ENCODE measurements at places on chromosomes 5 and 9. TPM values are rescaled to one million over a fixed set of nuclear protein-coding genes. Genes with fewer than 3 reads are reported as not detected.

The CTSL gene
- total RNA-seq = 95.7 TPM

The ST8SIA4 gene
- total RNA-seq = 3.3 TPM

The LCP2 gene
- 20.4 TPM for total RNA-seq

The CCDC192 gene
- total RNA-seq = 0.33 TPM

The ACSL6 gene
- total RNA-seq = 1.7 TPM

The GLT6D1 gene
- total RNA-seq = not detected

The PRLR gene
- 0.78 TPM for total RNA-seq

The ANKRD18B gene
- not detected for total RNA-seq

The PTGES gene
- total RNA-seq = 4.6 TPM

The PPP2R2B gene
- total RNA-seq = 1.2 TPM

The CYLC2 gene
- total RNA-seq = not detected

The KCNV2 gene
- not detected for total RNA-seq

The ALAD gene
- total RNA-seq = 31.1 TPM

The OR1Q1 gene
- not detected for total RNA-seq

The LCNL1 gene
- 0.11 TPM for total RNA-seq

The PCDHGA7 gene
- total RNA-seq = 9.1 TPM

The BRD8 gene
- total RNA-seq = 29.2 TPM

The OR1J2 gene
- total RNA-seq = not detected

The ECM2 gene
- total RNA-seq = 11.7 TPM

The CDX1 gene
- 0.23 TPM for total RNA-seq

The LRRC8A gene
- total RNA-seq = 94.2 TPM

- H3K27me3 ChIP-seq = no peaks in the 10 kb centered on the region
- H3K4me3 ChIP-seq = no peak overlapping the region
- H3K4me1 ChIP-seq = peaks cover 8% of the 10 kb centered on the region
- DNase-seq = no peak
- H3K36me3 ChIP-seq = no peaks in the 10 kb centered on the region
- no peak overlapping the region for H3K27ac ChIP-seq
These were observed 123.7 kb downstream of the SNCAIP start for GRCh38 chr5:122435761-122436160.

DNA sequence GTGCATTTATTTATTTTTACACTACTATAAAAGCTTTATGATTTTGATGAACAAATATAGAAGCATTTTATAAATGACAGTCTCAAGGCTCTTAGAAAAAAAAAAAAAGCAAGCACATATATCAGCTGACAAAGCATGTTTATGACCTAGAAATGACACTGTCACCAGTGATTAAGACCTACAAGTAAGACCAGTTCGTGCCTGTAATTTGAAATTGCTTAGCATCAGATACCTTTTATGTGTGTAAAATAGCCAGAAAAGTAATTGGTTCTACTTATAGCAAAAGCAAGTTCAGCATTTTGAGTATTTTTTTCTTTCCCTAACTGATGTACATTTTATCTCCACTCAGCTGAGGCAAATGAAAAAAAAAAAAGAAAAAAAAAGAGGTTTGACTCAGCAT, 808.4 kb downstream of the CDH18 start:
- H3K4me3 ChIP-seq = no peak overlapping the region
- no peaks in the 10 kb centered on the region for H3K36me3 ChIP-seq
- no peak overlapping the region for H3K27ac ChIP-seq
- H3K4me1 ChIP-seq = no peaks in the 10 kb centered on the region

GRCh38 chr5:81878333-81878732, 93.5 kb upstream of the ATG10 start:
- H3K36me3 ChIP-seq = no peaks in the 10 kb centered on the region
- no peaks in the 10 kb centered on the region for H3K4me1 ChIP-seq
- H3K27me3 ChIP-seq = no peaks in the 10 kb centered on the region
- no peak overlapping the region for H3K4me3 ChIP-seq
- H3K27ac ChIP-seq = no peak overlapping the region

DNA sequence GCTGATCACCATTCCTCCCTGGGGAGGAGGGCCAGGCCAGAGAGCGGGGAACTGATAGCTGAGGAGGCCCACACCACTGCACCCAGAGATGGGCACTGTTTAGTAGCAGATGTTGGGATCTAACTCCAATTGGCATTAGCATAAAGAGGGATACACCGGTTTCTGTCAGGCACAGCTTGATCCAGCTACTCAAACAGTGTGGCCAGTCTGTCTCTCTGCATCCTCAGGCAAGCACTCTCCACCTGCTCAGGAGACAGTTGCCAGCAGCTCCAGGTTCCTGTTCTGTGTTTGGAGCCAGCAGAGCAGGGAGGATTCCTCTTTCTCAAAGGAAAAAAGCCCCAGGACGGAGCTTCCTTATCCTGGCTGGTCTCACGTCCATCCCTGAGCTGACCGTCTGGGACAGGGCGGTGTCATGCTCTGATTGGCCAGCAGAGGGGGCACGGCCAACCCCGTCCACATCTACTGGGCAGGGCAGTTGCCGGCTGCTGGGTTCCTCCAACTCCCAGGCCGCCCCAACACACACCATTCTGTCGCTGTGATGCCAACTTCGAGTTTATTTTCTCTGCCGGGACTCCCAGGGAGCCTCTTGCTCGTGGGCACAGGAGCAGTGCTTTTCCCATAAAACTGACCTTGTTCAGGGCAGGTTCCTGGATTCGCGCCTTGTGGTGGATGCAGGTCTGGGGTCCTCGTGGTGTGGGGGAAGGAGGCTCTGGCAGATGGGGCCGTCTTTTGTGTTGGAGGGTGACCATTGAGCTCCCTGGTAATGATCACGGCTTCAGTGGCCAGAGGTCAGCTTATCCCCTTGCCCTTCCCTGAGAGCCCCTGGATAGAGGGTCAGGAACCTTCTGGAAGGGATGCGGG, 47.9 kb downstream of the COL5A1 start:
- H3K4me3 ChIP-seq = no peak overlapping the region
- DNase-seq = no peak
- peaks cover 3% of the 10 kb centered on the region for H3K4me1 ChIP-seq
- peak overlapping the region; percentile 3 for H3K27ac ChIP-seq

- no peak overlapping the region for H3K4me3 ChIP-seq
- H3K27me3 ChIP-seq = no peaks in the 10 kb centered on the region
- peaks cover 27% of the 10 kb centered on the region for H3K4me1 ChIP-seq
- H3K27ac ChIP-seq = no peak overlapping the region
- H3K36me3 ChIP-seq = no peaks in the 10 kb centered on the region
- no peak for DNase-seq
These were observed 31.7 kb upstream of the GAS1 start for GRCh38 chr9:86978922-86979474.

GRCh38 chr5:81164476-81164875, 68.6 kb upstream of the CKMT2 start:
- H3K4me1 ChIP-seq = no peaks in the 10 kb centered on the region
- H3K36me3 ChIP-seq = no peaks in the 10 kb centered on the region
- H3K4me3 ChIP-seq = no peak overlapping the region
- no peak overlapping the region for H3K27ac ChIP-seq
- H3K27me3 ChIP-seq = no peaks in the 10 kb centered on the region
- no peak for DNase-seq

DNA sequence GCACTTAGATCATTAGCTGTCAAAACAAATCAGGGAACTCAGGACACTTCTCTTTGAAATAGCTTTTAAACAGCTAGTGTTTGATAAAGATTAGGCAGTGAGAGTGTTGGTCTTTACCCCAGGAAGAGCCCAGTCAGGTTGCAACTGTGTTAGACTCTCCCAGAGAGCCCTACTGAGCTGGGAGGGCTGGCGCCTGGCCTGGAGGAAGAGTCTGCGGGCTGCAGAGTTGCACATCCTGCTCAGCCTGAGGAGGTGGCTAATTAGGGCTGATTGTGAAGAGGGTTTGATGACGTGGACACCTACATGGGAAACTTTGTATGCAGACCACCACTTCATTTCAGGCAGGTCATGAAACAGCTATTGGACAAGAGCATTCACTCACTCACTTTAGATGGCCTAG, 112.0 kb downstream of the TMEM174 start:
- DNase-seq = no peak
- H3K27me3 ChIP-seq = no peaks in the 10 kb centered on the region

- H3K27me3 ChIP-seq = no peaks in the 10 kb centered on the region
- peaks cover 3% of the 10 kb centered on the region for H3K4me1 ChIP-seq
- no peak overlapping the region for H3K27ac ChIP-seq
- no peaks in the 10 kb centered on the region for H3K36me3 ChIP-seq
- no peak for DNase-seq
These were observed 1082.5 kb upstream of the WWC1 start for GRCh38 chr5:167208911-167209310.

- no peaks in the 10 kb centered on the region for H3K27me3 ChIP-seq
- H3K4me3 ChIP-seq = no peak overlapping the region
- no peak overlapping the region for H3K27ac ChIP-seq
- no peak for DNase-seq
These were observed 22.0 kb downstream of the FREM1 start for GRCh38 chr9:14888272-14888671.

- H3K36me3 ChIP-seq = peaks cover 2% of the 10 kb centered on the region
- H3K27me3 ChIP-seq = no peaks in the 10 kb centered on the region
- H3K4me1 ChIP-seq = peaks cover 97% of the 10 kb centered on the region
These were observed 26.6 kb downstream of the NEK6 start for GRCh38 chr9:124284237-124284831.

DNA sequence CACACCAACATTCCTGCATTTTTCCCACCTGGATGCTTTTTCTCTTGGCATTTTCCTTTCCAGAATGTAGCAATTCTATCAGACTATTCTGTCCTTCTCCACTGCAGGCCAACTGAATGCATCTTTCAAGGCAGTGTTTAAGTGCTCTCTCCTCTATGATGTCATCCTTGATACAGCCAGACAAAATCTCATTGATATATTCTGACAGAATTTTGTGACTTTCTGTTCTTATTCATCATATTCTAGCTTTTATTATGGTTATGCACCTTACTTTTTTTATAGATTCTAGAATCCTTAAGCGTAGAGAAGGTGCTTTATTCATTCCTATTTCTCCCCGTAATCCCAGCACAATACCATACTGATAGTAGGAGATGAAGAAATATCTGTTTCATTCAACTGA, 355.5 kb upstream of the CCNH start:
- no peaks in the 10 kb centered on the region for H3K4me1 ChIP-seq
- peaks cover 14% of the 10 kb centered on the region for H3K27me3 ChIP-seq
- no peak for DNase-seq
- no peaks in the 10 kb centered on the region for H3K36me3 ChIP-seq

GRCh38 chr5:78253201-78253600, 41.3 kb downstream of the AP3B1 start:
- H3K36me3 ChIP-seq = no peaks in the 10 kb centered on the region
- H3K27ac ChIP-seq = no peak overlapping the region
- H3K4me3 ChIP-seq = no peak overlapping the region
- H3K27me3 ChIP-seq = no peaks in the 10 kb centered on the region
- DNase-seq = no peak

DNA sequence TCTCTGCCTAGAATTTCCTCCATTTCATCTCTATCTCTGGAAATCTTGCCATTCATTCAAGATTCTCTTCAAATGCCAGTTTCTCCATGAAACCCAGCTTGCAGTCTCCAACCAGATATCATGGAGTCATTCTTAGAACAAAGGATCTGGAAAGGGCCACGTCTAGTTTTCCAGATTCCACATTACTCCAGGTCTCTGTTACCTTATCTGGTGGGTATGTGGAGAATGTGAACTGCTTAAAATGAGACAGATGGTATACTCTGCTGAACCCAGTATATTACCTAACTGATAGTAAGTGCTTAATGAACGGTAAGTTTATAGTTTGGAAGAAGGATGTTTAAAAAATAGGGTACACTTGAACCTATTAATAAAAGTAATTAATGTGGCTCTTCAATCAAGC, 52.3 kb upstream of the ZSWIM6 start:
- no peak overlapping the region for H3K27ac ChIP-seq
- no peak overlapping the region for H3K4me3 ChIP-seq
- peaks cover 5% of the 10 kb centered on the region for H3K4me1 ChIP-seq

GRCh38 chr5:75574791-75575190, 36.5 kb upstream of the ANKDD1B start:
- no peak overlapping the region for H3K4me3 ChIP-seq
- no peaks in the 10 kb centered on the region for H3K27me3 ChIP-seq
- H3K27ac ChIP-seq = no peak overlapping the region
- H3K4me1 ChIP-seq = peaks cover 14% of the 10 kb centered on the region

- no peaks in the 10 kb centered on the region for H3K4me1 ChIP-seq
- no peak overlapping the region for H3K4me3 ChIP-seq
- no peak overlapping the region for H3K27ac ChIP-seq
- no peaks in the 10 kb centered on the region for H3K27me3 ChIP-seq
- no peaks in the 10 kb centered on the region for H3K36me3 ChIP-seq
These were observed 337.8 kb downstream of the DEPDC1B start for GRCh38 chr5:60362158-60362557.

DNA sequence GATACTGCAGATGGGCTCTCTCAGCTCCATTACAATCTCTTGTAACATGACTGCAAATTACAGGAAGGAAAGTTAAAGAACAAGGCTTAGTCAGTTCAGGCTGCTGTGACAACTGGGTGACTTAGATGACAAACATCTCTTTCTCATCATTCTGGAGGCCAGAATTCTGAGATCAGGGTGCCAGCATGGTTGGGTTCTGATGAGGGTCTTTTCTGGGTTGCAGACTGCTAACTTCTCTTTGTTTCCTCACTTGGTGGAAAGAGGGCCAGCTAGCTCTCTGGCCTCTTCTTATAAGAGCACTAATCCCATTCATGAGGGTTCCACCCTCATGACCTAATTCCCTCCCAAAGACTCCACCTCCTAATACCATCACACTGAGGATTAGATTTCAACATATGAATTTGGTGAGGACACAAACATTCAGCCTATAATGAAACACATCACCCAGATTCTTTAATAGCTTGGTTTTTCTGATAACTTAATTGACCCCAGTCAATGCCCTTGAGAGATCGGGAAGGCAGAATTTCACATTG, 73.6 kb upstream of the MAMDC2 start:
- H3K27me3 ChIP-seq = no peaks in the 10 kb centered on the region
- H3K27ac ChIP-seq = no peak overlapping the region
- H3K4me3 ChIP-seq = no peak overlapping the region
- peaks cover 19% of the 10 kb centered on the region for H3K4me1 ChIP-seq
- no peak for DNase-seq

- H3K36me3 ChIP-seq = no peaks in the 10 kb centered on the region
- H3K27ac ChIP-seq = no peak overlapping the region
- no peak overlapping the region for H3K4me3 ChIP-seq
- H3K27me3 ChIP-seq = no peaks in the 10 kb centered on the region
- H3K4me1 ChIP-seq = no peaks in the 10 kb centered on the region
- DNase-seq = no peak
These were observed 92.5 kb downstream of the TLR4 start for GRCh38 chr9:117796681-117797080.

DNA sequence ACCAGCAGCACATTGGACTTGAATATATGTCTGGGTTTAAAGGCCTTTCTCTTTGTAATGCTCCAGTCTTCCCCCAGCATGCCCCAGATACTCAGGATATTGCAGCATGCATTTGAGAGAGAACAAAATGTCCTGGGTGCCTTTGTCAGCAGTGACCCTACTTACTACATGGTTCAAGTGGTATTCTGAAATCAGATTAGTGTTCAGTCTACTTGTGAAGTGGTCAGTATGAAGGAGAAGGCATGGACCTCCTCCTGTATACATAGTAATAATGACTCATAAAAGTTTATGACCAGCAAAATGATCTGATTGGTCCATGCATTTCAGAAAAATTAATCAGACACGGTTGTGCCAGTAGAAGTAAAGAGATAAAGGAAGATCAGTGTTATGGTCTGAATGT, 25.4 kb downstream of the GPR21 start:
- no peak overlapping the region for H3K27ac ChIP-seq
- DNase-seq = no peak
- H3K4me3 ChIP-seq = no peak overlapping the region
- no peaks in the 10 kb centered on the region for H3K27me3 ChIP-seq
- H3K36me3 ChIP-seq = peaks cover 21% of the 10 kb centered on the region

GRCh38 chr9:129384491-129385210, 206.6 kb upstream of the IER5L start:
- no peak for DNase-seq
- no peak overlapping the region for H3K4me3 ChIP-seq
- H3K36me3 ChIP-seq = no peaks in the 10 kb centered on the region
- no peaks in the 10 kb centered on the region for H3K27me3 ChIP-seq

- peaks cover 10% of the 10 kb centered on the region for H3K4me1 ChIP-seq
- H3K36me3 ChIP-seq = no peaks in the 10 kb centered on the region
- DNase-seq = no peak
- H3K4me3 ChIP-seq = peak overlapping the region; percentile 5
These were observed 93.7 kb downstream of the PDE4D start for GRCh38 chr5:59799668-59800346.
